A549 (cell line): ENCODE measurements at places on chromosomes 2 and 18.

GRCh38 chr2:218035463-218036100 lies 32.8 kb upstream of the TNS1 start:
- DNase-seq = no peak

DNA sequence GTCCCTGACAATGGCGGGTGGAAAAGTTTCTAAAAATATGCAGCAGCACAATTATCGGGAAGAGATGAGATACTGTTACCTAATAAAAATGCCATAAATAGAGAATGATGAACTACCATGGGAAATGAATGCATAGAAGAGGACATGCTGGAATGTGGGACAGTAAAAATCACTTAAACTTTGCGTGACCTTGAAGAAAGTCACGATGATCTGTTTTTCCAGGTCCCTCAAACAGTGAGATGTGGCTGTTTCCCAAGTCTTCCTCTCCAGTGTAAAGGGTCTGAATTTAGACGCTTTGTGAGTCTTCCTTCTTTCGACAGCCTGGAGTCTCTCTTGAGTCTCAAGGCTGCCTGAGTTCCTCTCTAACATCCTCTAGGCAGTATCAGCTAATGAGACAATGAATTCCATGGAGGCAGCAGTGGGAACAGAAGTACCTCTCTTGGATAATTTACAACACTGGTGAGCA lies 1.4 kb downstream of the CLUL1 start:
- DNase-seq = no peak

DNA sequence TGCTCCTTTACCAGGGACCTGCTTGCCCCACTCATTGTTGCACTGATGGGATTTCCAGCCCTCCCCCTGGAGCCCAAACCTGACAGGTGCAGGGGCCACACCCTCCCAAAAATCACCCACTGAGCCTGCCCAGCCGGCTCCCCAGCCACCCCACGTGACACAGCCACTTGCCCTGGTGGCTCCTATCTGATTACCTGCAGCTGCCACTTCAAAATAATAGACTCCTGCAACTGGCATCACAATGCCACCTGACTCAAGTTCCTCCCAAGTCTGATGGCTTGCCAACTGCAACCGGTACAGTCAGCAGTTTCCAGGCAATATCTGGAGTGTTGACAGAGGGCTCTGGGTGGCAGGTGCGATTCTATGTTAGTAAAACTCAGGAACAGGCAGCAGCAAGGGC lies 66.2 kb downstream of the CRACDL start:
- DNase-seq = no peak

DNA sequence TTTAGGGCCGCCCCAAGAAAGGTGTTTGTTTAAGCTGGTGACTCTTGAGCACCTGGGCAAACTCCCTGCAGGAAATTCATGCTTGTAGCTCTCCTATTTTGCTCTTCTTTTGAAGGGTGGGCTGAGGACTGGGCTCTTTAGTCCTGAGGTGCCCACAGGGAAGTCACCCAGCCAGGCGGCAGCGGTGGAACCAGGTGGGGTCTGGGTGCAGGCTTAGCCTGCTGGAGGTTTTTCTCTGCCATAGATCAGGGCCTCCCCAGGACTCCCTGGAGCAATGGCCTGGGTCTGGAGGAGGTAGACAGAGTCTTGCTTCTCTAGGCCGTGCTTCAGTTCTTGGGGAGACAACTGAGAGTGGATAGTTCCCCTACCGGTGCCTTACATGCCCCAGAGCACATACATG lies 99.9 kb downstream of the CLIP4 start:
- DNase-seq = no peak

GRCh38 chr18:4400911-4401310 lies 54.2 kb downstream of the DLGAP1 start:
- DNase-seq = no peak

- no peak for DNase-seq
Observed at GRCh38 chr2:71190656-71191569, 36.0 kb downstream of the PAIP2B start.

- no peak for DNase-seq
Observed at GRCh38 chr2:15936277-15937104, 3.9 kb upstream of the MYCN start.

- DNase-seq = no peak
Observed at GRCh38 chr2:69572641-69573040, 70.9 kb downstream of the AAK1 start.

- no peak for DNase-seq
Observed at GRCh38 chr2:134739236-134739878, 20.6 kb upstream of the TMEM163 start.

GRCh38 chr2:100812116-100812515 lies 7.8 kb upstream of the NPAS2 start:
- no peak for DNase-seq

GRCh38 chr2:194260185-194260584 lies 1396.8 kb upstream of the SLC39A10 start:
- no peak for DNase-seq

- no peak for DNase-seq
Observed at GRCh38 chr2:234974501-234975385, 22.9 kb downstream of the SH3BP4 start.

- DNase-seq = no peak
Observed at GRCh38 chr2:38192976-38193375, 117.0 kb upstream of the CYP1B1 start.

GRCh38 chr18:62954366-62954765 lies 239.0 kb downstream of the PHLPP1 start:
- DNase-seq = no peak

DNA sequence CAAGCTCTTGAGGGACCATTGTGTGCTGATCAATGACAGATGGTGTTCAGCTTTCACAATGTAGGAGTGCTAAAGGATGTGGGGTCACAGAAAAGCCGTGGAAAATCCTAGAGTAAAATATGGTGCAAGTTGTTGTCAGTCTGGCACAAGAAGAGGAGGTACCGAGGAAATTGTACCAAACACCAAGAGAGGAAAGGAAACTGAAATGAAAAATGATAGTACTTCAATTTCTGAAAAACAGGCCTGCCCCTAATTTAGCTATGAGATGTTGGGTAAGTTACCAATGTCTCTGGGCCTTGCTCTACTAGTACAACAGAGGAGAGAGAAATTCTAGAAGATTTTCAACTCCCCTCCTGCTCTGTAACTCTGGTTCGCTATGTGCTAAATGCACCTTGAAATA lies 78.8 kb upstream of the PELI1 start:
- DNase-seq = no peak

DNA sequence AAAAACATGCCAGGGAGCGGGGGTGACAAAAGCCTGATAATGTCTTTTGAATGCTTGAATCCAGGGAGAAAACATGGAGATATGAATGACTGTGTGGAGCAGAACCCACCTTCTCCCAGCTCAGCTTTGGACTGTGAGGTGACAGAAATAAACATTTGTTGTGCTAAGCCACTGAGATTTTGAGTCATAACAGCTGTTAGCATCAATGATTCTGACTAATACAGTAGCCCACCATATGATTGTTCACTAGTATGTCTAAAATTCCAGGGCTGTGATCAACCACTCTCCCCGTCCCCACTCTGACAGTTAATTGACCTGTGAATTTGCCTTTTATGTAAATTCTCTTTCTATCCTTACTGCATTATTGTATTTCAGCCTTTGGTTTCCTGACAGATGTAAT lies 69.1 kb downstream of the PDK1 start:
- DNase-seq = no peak

GRCh38 chr18:7317804-7318231 lies 86.9 kb downstream of the LRRC30 start:
- no peak for DNase-seq

DNA sequence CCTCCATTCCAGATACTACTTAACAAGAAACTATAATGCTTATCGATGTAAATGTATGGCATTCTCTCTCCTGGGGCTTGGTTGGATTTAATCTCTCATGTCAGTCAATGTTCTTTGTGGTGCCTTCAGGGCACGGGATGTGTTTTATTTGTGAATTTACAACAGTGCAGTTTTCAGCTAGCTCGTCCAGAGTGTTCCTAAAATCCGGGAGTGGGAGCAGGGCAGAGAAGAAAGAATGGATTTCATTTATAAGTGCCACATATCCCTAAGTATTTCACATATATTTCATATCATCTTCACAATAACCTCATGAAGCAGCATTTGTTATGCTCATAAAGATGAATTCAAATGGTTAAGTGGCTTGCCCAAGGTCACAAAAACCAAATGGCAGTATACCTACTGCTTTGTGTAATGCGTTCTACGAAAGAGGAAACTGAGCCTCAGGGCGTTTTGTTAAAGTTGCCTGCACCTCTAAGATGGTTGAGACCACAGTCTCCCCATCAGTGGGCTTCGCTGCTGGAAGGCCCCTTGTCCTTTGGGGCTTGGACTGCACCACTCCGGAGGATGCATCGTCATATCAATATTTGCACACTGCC lies 134.7 kb upstream of the MGAT5 start:
- no peak for DNase-seq

GRCh38 chr2:20213651-20214565 lies 11.0 kb downstream of the SDC1 start:
- DNase-seq = no peak

DNA sequence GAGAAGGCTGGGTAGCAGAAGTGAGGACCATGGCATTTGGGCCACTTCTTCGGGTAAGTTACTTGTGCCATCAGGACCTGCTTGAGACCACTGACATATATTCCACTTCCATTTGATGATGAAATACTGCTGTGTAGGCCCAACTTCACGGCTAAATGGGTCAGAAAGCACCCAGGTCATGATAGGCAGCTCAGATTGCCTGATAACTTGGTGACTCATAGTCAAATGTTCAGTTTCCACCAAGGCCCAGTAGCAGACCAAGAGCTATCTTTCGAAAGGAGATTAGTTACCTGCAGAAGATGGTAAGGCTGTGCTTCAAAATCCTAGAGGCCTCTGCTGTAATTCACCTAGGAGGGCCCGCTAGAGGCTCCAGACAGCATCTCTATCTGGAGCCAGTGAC lies 31.8 kb upstream of the MEX3C start:
- no peak for DNase-seq

- DNase-seq = no peak
Observed at GRCh38 chr2:84152462-84152861, 306.6 kb downstream of the SUCLG1 start.

- no peak for DNase-seq
Observed at GRCh38 chr18:78069784-78070664, 820.4 kb downstream of the GALR1 start.

DNA sequence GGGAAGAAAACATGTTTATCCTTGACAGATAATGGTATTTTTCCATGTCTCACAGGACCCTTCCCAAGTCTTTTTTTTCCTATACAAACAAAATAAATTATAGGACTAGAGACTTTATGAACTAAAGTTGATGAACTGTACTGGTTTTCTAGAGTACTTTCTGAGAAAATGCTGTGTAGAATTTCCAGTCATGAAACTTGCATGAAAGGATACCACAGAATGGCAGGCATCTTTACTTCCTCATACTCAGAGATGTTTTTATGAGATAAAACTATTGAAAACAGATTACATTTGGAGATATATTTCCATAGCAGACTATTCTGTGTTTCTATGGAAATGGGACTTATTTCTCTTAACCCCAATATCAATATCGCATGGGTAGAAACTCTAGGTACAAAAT lies 403.5 kb downstream of the PARD3B start:
- DNase-seq = no peak

GRCh38 chr2:146879882-146880281 lies 964.9 kb upstream of the ACVR2A start:
- DNase-seq = no peak

GRCh38 chr2:128424406-128425171 lies 105.9 kb upstream of the HS6ST1 start:
- DNase-seq = no peak

- DNase-seq = no peak
Observed at GRCh38 chr2:239160226-239161143, 240.3 kb downstream of the HDAC4 start.

- no peak for DNase-seq
Observed at GRCh38 chr2:127065299-127065939, 41.5 kb downstream of the BIN1 start.

DNA sequence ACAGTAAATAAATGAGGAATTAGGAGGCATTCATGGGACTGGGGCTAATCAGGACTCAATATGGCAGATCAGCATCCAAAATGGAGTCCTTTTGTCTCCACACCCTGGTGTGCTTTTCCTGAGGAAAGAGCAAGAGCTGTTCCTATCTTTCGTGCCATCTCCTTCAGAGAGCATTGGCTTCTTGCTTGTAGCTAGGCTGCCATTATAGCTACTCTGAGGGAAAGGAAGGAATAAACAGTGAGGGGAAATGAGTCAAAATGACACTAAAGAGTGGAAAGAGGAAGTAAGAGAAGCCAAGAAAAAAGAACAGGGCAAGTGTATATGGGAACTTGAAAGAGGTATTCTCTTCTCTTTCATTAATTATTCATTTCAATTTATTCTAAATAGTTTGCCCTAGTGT lies 8.4 kb upstream of the NMI start:
- DNase-seq = no peak

DNA sequence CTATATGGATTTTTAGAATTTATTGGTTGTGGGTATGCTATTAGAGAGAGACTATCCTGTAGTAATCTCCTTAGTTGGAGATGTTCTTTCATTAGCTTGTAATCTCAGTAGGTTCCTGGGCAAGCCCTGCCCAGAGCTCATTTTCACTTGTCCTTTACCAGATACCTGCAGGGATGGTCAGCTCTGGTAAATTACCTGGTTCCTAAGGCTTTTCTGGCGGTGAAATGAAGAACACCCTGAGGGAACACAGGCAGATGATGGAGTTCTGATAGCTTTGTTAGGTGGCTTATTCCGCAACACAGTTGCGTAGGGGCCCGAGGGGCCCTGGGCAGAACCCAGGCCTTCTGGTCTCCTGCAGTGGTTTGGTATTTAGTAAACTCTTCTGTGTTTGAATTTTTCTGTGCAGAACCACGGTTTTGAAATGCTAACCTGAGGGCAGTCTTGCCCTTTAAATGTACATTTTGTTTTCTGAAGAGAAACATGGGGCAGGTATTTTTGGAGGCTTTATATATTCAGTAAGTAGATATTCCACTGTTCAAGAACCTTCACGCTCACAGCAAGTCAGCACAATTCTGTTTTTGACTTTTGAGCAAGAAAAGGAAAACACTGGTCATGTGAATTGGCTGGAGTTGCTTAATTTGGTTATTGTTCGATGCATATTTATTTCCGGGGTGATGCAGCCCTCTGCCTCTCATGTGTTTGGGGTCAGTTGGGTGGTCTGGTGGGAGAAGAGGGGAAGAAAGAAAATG lies 22.4 kb downstream of the ZNF532 start:
- no peak for DNase-seq

GRCh38 chr18:13580351-13580750 lies 146.0 kb downstream of the FAM210A start:
- DNase-seq = no peak

GRCh38 chr2:142819411-142819810 lies 58.1 kb upstream of the KYNU start:
- DNase-seq = no peak

GRCh38 chr2:134425724-134426496 lies 172.0 kb downstream of the MGAT5 start:
- DNase-seq = no peak

- no peak for DNase-seq
Observed at GRCh38 chr2:174586418-174587295, 10.9 kb downstream of the WIPF1 start.

GRCh38 chr18:59705145-59705544 lies 7.9 kb upstream of the CCBE1 start:
- no peak for DNase-seq

DNA sequence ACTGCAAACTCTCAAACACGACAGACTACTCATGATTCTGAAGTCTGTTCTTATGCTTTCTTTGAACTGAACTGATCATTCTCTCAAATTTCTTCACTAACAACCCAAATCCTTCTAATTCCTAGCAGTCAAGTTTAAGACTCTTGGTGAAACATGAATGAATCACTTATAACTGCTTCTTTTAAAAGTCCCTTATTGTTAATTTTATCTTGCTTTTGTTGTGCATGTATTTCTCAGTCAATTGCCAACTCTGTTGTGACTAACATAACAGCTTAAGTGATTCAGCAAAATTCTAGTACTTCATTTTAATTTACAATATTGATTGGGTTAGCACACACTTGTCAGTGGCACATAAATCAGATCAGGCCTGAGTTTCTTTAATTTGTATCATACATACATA lies 357.0 kb upstream of the FSIP2 start:
- DNase-seq = no peak
